ENCODE measurements at places on chromosomes 3 and 15. TPM values are rescaled to one million over a fixed set of nuclear protein-coding genes. Genes with fewer than 3 reads are reported as not detected.
A peak's percentile ranks its signal among the peaks of the same experiment; 100 is the strongest.

GRCh38 chr3:12948371-12948770 lies 107.0 kb upstream of the RPL32 start:
- H3K27ac ChIP-seq, result no peak overlapping the region
- no peak for DNase-seq
- H3K27me3 ChIP-seq, result no peaks in the 10 kb centered on the region
- H3K4me1 ChIP-seq, result peaks cover 49% of the 10 kb centered on the region
- H3K36me3 ChIP-seq, result no peaks in the 10 kb centered on the region

DNA sequence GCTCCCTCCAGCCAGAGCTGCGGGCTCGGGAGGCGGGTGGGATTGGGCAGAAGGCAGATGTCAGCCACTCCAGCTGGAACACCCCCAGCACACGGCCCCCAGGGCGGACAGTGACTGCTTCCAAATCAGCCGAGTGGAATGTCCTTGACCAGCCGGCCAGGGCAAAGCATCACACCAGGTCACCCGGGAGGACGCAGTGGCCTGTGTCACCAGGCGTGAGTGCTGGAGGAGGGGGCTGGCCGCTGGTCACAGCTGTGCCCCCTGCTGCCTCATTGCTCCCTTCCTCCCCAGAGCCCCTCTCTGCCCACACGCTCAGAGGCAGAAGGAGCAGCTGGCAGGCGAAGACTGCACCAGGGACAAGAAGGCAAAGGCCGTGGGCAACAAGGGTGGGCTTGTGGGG lies 33.5 kb downstream of the NTRK3 start:
- H3K4me3 ChIP-seq, result no peak overlapping the region
- H3K4me1 ChIP-seq, result no peaks in the 10 kb centered on the region
- H3K27ac ChIP-seq, result no peak overlapping the region
- DNase-seq, result no peak
- H3K27me3 ChIP-seq, result peaks cover 2% of the 10 kb centered on the region

- H3K36me3 ChIP-seq, result no peaks in the 10 kb centered on the region
- H3K4me3 ChIP-seq, result no peak overlapping the region
- no peak for DNase-seq
These were observed 396.6 kb downstream of the TAFA4 start for GRCh38 chr3:68535782-68536181.

- no peaks in the 10 kb centered on the region for H3K4me1 ChIP-seq
- no peaks in the 10 kb centered on the region for H3K27me3 ChIP-seq
- DNase-seq, result no peak
- H3K4me3 ChIP-seq, result no peak overlapping the region
These were observed 113.5 kb downstream of the GMPS start for GRCh38 chr3:155983834-155984474.

DNA sequence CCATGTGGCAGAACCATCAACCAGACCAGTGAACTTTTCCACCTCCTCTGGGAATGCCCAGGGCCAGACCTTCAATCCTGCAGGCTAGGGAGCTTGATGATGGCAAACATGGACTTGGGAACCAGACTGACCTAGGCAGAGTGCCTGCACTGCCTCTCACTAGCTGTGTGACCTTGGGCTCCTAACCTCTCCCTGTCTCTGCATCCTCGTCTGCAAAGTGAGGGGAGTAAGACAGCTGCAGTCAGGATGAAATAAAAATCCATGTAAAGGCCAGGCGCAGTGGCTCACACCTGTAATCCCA lies 17.5 kb upstream of the LOXL1 start:
- no peak overlapping the region for H3K27ac ChIP-seq
- H3K36me3 ChIP-seq, result no peaks in the 10 kb centered on the region
- no peaks in the 10 kb centered on the region for H3K27me3 ChIP-seq
- DNase-seq, result no peak
- no peaks in the 10 kb centered on the region for H3K4me1 ChIP-seq
- no peak overlapping the region for H3K4me3 ChIP-seq

DNA sequence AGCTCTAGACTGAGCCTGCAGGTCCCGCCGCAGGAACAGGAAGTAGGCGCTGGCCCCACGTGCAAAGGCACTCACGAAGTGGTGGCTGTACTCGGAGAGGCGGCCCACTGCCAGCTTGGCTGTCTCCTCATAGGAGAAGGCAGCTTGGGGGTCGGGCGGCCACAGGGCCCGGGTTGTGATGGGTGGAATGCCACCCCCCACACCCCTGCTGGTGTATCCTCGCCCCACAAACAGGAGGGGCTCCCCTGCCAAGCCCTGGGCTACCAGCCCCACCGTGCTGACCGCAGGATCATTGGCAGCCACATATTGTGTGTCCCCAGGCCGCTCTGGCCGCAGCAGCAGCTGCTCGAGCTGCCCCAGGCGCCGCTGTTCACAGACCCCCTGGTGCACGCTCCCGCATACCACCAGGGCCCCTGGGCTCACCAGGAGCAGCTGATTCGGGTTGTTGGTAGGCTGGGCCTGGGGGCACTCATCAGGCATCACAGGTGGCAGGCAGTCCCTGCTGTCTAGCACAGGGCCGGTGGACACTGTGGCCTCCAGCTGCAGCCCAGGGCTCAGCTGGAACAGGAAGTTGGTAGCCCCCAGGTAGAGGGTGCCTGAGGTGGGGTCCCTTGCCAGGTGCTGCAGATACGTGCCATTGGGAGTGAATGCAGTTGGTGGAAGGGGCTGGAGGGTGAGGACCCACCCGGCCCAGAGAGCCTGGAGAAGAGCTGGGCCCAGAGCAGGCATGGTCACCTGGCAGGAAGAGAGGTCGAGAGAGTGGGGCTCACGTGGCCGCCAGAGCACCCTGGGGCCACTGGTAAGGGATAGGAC lies 5.8 kb downstream of the PLXNB1 start:
- H3K36me3 ChIP-seq, result no peaks in the 10 kb centered on the region
- peaks cover 7% of the 10 kb centered on the region for H3K27me3 ChIP-seq
- no peak overlapping the region for H3K27ac ChIP-seq
- no peaks in the 10 kb centered on the region for H3K4me1 ChIP-seq
- no peak for DNase-seq

DNA sequence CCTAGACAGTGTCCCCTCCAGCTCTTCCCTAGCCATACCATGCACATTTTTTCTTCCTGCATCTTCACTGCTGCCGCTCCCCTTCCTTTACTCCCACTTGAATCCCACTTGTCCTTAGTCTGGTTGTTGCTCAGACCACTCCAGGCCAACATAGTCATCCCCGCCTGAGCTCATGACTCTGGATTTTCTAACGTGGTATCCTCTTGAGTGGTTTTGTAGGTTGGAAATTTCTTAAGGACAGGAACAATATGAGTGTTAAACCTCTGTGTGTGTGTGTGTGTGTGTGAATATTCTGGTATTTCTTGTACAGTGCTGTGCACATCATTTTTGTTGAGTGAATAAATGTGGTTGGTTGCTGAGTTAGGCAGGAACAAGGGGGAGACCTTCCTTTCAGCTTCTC lies 3.1 kb downstream of the BAHD1 start:
- H3K27me3 ChIP-seq, result peaks cover 14% of the 10 kb centered on the region
- peaks cover 52% of the 10 kb centered on the region for H3K4me1 ChIP-seq
- H3K27ac ChIP-seq, result no peak overlapping the region
- H3K36me3 ChIP-seq, result no peaks in the 10 kb centered on the region
- peak overlapping the region; percentile 2 for H3K4me3 ChIP-seq

DNA sequence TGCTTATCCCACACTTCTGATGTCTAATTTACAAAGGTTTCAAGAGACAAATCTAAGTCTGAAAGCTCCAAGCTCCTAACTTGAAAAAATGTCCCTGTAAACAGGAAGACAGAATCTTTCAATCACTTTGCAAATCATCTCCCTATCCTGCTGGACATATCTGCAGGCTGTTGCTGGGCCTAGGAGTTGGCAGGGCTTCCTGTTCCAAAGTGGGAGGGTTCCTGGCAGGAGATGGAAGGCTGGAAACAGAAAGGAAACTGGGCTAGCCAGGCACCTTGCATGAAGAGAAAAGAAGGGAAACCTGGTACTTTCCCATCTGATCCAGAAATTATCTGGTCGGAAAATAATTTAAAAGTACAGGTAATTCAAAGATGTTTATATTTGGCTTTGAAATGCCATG lies 227.3 kb upstream of the IL12A start:
- H3K36me3 ChIP-seq, result no peaks in the 10 kb centered on the region
- DNase-seq, result no peak
- H3K27me3 ChIP-seq, result peaks cover 41% of the 10 kb centered on the region
- peaks cover 16% of the 10 kb centered on the region for H3K4me1 ChIP-seq
- H3K4me3 ChIP-seq, result no peak overlapping the region

DNA sequence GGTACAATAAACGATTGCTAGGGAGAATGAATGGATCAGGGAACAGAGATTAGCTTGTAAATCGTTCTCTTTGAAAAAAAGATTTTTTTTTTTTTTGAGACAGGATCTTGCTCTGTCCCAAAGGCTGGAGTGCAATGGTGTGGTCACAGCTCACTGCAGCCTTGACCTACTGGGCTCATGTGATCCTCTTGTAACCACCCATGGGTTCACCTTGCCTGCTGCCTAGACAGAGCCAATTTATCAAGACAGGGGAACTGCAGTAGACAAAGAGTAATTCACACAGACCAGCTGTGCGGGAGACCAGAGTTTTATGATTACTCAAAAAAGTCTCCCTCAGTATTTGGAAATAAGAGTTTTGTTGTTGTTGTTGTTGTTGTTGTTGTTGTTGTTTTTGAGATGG lies 39.6 kb downstream of the METTL6 start:
- H3K27ac ChIP-seq, result no peak overlapping the region
- H3K36me3 ChIP-seq, result no peaks in the 10 kb centered on the region
- H3K4me1 ChIP-seq, result no peaks in the 10 kb centered on the region
- no peak for DNase-seq

GRCh38 chr3:56800130-56800831 lies 1.5 kb downstream of the ARHGEF3 start:
- H3K27me3 ChIP-seq, result no peaks in the 10 kb centered on the region
- H3K27ac ChIP-seq, result peak overlapping the region; percentile 89
- peaks cover 52% of the 10 kb centered on the region for H3K4me1 ChIP-seq
- DNase-seq, result peak; percentile 91
- H3K4me3 ChIP-seq, result peak overlapping the region; percentile 95
- peaks cover 7% of the 10 kb centered on the region for H3K36me3 ChIP-seq

DNA sequence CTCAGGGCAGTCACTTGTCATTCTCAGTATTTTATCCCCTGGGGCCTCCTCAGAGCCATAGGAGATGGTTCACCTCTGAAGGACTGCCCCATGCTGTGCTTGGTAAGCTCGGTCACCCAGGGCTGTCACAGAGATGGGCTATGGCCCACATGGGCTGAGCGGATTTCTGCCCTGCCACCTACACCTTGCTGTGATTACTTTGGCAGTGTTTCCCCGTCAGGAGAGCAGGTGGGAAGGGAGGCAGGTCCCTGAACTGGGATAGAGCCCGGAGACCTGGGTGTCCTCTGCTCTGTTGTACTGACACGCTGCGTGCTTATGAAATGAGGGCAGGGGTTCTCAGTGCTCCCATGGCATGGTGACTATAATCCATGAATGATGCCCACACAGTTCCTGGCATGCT lies 48.9 kb downstream of the APBA2 start:
- peaks cover 7% of the 10 kb centered on the region for H3K36me3 ChIP-seq
- no peaks in the 10 kb centered on the region for H3K27me3 ChIP-seq
- no peak for DNase-seq
- H3K4me1 ChIP-seq, result peaks cover 56% of the 10 kb centered on the region
- H3K27ac ChIP-seq, result no peak overlapping the region

DNA sequence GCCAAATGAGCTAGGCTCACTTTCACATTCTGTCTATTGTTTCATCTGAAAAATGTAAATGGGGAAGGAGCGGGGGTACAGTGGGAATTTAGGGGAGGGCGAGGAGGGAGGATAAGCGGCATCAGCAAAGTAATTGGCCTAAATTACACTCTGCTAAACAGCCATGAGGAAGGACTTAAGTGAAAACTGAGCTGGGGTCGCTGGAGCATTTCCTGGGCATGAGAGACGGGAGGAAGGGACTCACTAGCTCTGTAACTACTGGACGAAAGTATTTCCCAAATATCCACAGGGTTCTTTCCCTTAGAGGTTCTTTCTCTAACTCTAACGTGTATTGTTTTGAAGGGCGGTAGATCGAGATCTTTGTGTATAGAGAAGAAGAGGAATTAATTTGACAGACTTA lies 418.0 kb downstream of the SOX2 start:
- H3K36me3 ChIP-seq, result no peaks in the 10 kb centered on the region
- no peak for DNase-seq
- no peaks in the 10 kb centered on the region for H3K4me1 ChIP-seq

DNA sequence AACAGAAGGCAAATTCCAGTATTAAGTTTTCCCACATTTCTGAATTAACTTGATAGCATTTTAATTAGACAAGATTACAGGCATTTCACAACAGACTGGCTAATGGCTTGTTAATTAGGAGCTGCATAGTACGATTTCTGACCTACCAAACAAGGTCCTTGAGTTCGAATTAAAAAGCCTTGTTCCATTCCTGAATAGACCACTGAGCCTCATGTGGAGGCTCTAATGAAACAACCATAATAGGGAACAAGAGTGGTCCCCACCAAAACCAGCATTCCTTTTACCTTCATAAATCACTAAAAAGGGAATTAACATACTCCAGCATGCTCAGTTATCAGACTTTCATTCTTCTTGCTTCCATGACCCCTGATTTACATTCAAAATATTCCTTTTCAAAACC lies 66.4 kb downstream of the PRTG start:
- no peak overlapping the region for H3K27ac ChIP-seq
- H3K4me3 ChIP-seq, result no peak overlapping the region
- H3K27me3 ChIP-seq, result peaks cover 8% of the 10 kb centered on the region

GRCh38 chr3:126284258-126284904 lies 72.8 kb downstream of the KLF15 start:
- DNase-seq, result no peak
- H3K4me1 ChIP-seq, result peaks cover 4% of the 10 kb centered on the region
- H3K36me3 ChIP-seq, result no peaks in the 10 kb centered on the region
- H3K27me3 ChIP-seq, result peaks cover 29% of the 10 kb centered on the region

DNA sequence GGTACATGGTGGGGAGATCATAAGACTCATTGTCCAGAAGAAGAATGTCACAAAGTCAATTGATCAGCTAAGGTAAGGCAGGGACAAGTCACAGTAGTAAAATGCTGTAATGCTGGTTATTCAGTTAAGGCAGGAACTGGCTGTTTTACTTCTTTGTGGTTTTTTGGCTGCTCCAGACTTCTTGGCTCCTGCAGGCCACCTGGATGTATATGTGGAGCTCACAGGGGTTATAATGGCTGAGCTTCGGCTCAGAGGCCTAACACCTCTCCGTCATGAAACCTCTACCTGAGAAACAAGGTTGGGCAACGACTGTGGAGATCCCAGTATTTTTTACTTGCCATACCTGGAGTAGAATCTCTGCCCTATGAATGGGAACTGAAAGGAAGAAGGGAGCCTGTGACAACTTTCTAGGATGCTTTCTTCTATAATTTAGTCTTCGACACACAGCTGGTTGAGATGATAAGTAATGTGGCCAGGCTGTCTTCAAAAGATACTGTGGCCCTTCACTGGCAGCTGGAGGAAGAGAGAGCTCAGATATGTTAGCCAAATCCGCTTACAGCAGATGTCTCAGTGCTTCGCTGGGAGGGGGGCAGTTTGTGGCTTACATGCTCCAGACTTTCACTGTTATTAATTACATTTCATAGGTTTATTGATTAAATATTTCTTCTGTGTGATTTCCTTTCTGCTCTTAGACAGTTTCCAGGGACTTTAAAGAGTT lies 887.8 kb downstream of the IGSF11 start:
- no peaks in the 10 kb centered on the region for H3K27me3 ChIP-seq
- no peak for DNase-seq
- H3K4me1 ChIP-seq, result no peaks in the 10 kb centered on the region
- no peak overlapping the region for H3K27ac ChIP-seq
- no peaks in the 10 kb centered on the region for H3K36me3 ChIP-seq

Gene ADAMTSL3
- total RNA-seq, result not detected

Gene SERPINI2
- total RNA-seq, result not detected

Gene KLHL40
- not detected for total RNA-seq

Gene UPK1B
- 0.21 TPM for total RNA-seq

Gene NR1I2
- 0.89 TPM for total RNA-seq

Gene DGKG
- total RNA-seq, result 0.25 TPM

Gene SLMAP
- 35.1 TPM for total RNA-seq

Gene ROPN1
- not detected for total RNA-seq

Gene TGM5
- total RNA-seq, result not detected

Gene MRAS
- 0.62 TPM for total RNA-seq

All from activated naive CD4-positive, alpha-beta T cell treated with anti-CD3 and anti-CD28 coated beads for 36 hours (primary cell).